NCI-H1694 (cell line): ENCODE measurements at places on chromosomes 12 and 14.

DNA sequence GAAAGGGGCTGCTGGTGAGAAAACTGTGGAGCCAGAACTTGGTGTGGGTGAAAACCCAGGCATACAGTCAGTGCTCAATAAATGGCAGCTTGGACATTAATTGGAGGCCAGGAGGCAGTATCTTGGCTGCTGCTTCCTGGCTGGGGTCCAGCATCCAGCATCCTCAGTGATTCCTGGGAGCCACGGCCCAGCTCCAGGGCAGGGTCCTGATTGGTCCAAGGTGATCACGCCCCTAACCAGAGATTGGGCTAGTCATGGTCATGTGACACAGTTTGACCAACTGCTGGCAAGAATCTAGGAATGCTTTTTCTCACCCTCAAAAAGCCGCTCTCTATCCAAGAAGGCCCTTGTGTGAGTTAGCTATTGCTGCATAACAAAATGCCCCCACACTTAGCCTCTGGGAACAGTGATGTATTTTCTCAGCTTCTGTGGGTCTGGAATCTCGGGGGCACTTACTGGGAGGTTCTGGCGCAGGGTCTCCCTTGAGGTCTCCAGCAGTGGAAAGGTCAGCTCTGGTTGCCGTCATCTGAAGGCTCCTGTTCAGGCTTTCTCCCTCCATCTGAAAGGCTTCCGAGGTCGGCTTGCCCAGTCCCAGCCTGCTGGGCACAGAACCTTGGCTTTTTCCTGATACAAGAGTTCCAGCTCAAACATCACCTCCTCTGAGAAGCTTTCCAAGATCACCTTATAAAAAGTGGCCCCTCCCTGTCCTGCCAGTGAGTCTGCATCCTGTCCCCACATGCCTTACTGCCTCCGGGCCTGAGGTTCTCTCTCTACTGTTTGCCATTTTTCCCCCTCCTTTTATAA lies 119.2 kb upstream of the NCOR2 start:
- no peak for DNase-seq

DNA sequence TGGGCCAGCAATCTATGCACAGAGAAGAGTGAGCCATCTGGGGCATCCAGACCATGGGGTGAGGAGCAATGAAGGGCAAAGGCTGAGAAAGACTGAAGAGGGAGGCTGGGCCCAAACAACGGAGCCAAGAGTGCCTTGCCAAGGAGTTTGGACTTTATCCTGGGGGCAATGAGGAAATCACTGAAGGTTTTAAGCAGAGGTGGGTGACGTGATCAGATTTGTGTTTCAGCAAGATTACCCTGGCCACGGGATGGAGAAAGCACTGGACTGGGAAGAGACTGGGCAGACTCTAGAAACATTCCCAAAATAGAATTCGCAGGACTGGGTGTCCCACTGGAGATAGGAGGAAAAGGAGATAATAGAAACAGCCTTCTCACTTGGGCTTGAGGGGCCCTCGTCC lies 65.3 kb downstream of the DPF3 start:
- DNase-seq, result no peak

GRCh38 chr14:74401504-74402241 lies 24.3 kb downstream of the SYNDIG1L start:
- no peak for DNase-seq

- no peak for DNase-seq
These were observed 453.9 kb upstream of the MGAT4C start for GRCh38 chr12:86710109-86710508.

GRCh38 chr12:103353913-103354312 lies 141.9 kb downstream of the C12orf42 start:
- DNase-seq, result no peak

- no peak for DNase-seq
These were observed 135.1 kb upstream of the DIO2 start for GRCh38 chr14:80346395-80346794.
